ENCODE measurements at places on chromosomes 2 and 18.
A peak's percentile ranks its signal among the peaks of the same experiment; 100 is the strongest.

- no peak for DNase-seq
Observed at GRCh38 chr18:78776706-78777285, 202.8 kb upstream of the SALL3 start.

DNA sequence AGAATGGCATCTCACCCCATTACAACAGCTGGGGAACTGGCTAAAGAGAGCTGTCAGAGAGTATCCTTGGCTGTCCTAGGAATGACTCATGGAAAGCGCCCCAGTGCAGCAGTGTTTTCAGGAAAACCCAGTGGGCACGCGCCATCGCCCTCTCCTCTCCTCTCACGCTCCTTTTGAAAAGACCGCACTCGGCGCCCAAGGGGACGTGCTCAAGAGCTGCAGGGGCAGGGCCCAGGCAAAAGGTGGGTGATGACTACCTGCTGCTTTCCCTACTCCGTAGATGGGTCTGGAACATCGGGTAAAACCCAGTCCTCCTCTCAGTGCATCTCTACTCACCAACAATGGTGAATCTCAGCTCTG is 68.1 kb downstream of the EMILIN2 start:
- DNase-seq: no peak

DNA sequence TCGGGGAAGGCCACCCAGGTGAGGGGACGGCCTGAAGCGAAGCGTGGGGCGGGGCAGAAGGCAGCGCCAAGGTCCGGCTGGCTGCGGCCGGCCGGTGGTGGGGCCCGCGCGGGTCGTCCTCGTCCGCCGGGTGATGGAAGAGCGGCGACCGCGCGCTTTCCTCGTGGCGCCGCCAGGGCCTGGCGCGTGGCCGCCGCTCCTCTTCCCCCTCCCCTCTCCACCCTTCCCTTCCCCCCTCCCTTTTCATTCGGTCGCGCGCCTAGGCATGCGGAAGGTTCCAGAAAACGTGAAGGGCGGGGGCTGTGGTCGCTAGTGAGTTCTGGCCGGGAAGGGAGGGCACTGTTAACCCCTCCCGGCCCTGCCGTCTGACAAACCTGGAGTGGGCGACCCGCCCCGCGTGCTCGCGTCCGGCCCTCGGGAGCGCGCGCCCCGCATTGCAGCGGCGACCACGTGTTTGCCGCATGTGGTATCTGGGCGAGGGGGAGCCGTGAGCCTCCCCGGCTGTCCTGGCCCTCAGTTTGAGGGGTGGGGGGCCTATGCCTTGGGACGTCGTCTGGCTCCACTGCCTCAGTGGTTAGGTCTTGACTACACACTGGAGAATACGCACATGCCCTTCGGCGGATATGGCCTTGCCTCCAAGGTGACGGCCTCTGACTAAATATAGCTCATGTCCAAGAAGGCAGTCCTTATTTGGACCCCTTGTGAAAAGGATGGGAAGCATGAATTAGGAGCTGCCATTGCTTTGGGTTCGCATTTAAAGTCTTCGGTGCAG is 579 bp downstream of the MAT2A start:
- DNase-seq: peak; percentile 79

- DNase-seq: no peak
Observed at GRCh38 chr2:143680885-143681405, 551.7 kb downstream of the ARHGAP15 start.

GRCh38 chr2:182324665-182325064 is 102.2 kb downstream of the PDE1A start:
- no peak for DNase-seq

DNA sequence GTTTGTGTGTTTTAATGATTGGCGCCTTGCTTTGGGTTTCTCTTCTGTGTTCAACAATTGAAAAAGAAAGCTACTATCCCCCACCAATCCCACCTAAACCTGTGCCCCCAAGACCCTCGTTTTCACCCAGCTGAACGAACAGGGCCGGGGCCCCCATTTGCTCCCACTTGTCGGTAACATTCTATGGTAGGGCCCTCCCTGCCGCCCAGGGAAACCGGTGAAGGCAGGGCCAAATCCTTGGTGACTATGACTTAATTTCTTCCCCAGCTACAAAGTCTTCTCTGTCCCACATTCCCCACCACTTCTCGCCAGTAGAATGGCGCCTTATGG is 598 bp upstream of the SNRNP200 start:
- DNase-seq: no peak

Data from CD4-positive, alpha-beta T cell treated with Interleukin-10 for 1 hour (primary cell).